ENCODE measurements at places on chromosomes 7 and 10. TPM values are rescaled to one million over a fixed set of nuclear protein-coding genes. Genes with fewer than 3 reads are reported as not detected.

GRCh38 chr10:20147684-20148083 is 331.5 kb downstream of the PLXDC2 start:
- DNase-seq, result no peak
- no peak overlapping the region for H3K4me3 ChIP-seq
- no peaks in the 10 kb centered on the region for H3K27me3 ChIP-seq

DNA sequence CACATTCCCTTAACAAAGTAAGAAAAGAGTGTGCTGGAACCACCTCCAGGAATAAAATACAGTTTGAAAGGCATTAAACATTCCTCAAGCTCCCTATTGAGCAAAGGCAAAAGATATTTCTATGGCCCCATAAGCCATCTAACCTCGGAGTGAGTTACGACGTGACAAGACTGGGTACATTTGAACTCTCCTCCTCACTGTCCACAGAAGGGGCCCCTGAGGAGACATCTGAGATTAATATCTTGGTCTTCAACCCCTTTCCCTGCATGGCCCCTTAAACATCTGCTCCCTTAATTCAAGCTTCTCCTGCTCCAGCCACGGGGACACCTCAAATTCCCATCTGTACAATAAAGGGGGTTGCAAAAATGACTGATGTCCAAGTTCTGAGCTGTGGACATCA is 526 bp downstream of the GIMAP1 start:
- no peak for DNase-seq
- H3K36me3 ChIP-seq, result no peaks in the 10 kb centered on the region

DNA sequence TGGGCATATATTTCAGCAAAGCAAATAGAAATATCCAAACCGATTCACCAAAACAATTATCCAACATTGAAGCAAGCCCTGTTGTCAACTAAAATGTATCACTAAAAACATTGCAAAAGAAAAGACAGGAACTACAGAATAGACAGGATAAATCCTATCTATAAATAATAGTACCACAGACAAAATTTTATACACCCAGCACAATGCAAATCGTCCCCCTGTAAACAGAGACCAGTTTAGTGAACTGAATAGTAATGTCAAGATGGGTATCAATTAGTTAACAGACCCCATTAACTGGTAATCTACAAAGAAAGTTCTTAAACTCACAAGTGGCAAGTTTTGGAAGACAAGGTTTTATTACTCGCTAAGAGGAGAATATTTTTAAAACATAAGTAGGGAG is 4.0 kb downstream of the ZC3HAV1 start:
- no peak for DNase-seq
- no peak overlapping the region for H3K27ac ChIP-seq
- no peak overlapping the region for H3K4me3 ChIP-seq
- no peaks in the 10 kb centered on the region for H3K27me3 ChIP-seq
- peaks cover 2% of the 10 kb centered on the region for H3K4me1 ChIP-seq

DNA sequence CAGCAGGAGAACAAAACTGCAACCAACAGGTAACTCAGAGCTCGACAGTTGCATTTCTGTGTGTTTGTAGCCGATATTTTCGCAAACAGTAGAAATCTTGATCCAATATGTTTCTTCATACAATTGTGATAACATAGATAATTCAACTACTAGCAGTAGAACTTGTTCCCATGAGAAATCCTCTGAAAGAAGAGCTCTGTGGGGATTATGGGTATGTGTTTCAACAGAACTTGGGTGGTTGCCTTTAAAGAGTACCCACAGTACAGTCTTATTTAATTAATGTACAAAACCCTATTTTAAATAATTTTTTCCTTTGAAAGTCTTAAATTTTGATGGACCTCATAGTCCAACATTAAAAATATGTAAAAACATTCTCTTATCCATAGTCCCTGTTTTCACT is 266.1 kb downstream of the PARD3 start:
- H3K4me3 ChIP-seq, result no peak overlapping the region
- H3K36me3 ChIP-seq, result no peaks in the 10 kb centered on the region
- H3K27ac ChIP-seq, result no peak overlapping the region

DNA sequence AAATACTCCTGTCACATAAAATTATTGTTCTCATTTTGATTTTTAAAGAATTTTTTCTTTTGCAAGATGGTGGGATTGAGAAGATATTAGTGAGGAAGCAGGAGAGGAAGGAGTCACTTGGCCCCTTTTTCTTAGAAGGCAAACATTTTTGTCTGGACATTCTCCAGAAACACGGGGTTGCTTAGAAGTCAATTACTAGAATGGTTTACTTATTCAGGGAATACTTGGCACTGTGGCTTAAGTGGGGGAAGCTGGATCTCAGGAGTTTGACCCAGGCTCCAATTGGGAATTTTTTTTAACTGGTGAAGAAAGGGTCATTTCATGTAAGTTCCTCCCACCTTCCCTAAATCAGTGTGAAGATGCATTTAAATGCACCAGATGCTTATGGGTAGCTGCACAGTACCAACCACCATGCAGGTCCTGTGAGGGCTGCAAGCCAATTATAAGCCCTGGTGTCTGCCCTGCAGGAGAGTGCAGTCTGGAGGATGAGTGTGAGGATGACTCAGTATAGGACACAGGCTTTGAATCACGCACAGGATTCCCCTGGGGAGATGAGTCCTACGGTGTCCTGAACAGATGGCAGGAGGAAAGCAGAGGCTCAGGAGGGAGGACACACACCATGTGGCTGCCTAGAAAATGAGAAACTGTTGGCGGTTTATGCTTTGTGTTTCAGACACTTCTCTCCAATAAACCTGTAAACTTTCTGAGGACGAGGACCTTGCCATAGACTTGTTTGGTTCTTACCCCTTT is 299.1 kb downstream of the PLXNA4 start:
- no peaks in the 10 kb centered on the region for H3K36me3 ChIP-seq
- H3K4me1 ChIP-seq, result no peaks in the 10 kb centered on the region
- no peak overlapping the region for H3K4me3 ChIP-seq
- no peaks in the 10 kb centered on the region for H3K27me3 ChIP-seq
- DNase-seq, result peak; percentile 1
- H3K27ac ChIP-seq, result no peak overlapping the region

- DNase-seq, result peak; percentile 85
- H3K4me1 ChIP-seq, result peaks cover 8% of the 10 kb centered on the region
- no peaks in the 10 kb centered on the region for H3K27me3 ChIP-seq
These were observed 15.9 kb upstream of the CD36 start for GRCh38 chr7:80622541-80622940.

DNA sequence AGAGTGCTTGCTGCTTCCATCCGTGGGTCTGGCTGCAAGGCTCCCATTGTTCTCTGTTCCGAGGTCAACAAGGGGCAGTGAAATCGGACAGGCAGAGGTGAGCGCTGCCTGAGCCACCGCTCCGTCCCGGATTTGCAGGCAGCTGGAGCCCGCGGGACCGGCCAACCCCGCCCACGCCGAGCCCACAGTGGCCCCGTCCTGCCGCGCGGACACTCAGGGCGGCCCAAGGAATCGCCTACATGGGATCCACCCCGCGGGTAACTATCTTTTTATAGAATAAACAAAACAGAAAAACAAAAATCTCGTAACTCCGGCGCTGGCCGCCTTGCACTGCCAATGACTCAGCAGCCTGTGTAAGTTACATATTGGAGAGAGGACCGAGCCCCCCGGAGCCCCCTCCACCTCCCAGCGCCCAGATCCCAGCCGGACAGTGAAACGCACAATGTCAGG is 1.9 kb downstream of the BNIP3 start:
- DNase-seq, result peak; percentile 40
- H3K27me3 ChIP-seq, result no peaks in the 10 kb centered on the region
- peaks cover 30% of the 10 kb centered on the region for H3K36me3 ChIP-seq
- H3K4me1 ChIP-seq, result peaks cover 22% of the 10 kb centered on the region
- H3K27ac ChIP-seq, result peak overlapping the region; percentile 76

DNA sequence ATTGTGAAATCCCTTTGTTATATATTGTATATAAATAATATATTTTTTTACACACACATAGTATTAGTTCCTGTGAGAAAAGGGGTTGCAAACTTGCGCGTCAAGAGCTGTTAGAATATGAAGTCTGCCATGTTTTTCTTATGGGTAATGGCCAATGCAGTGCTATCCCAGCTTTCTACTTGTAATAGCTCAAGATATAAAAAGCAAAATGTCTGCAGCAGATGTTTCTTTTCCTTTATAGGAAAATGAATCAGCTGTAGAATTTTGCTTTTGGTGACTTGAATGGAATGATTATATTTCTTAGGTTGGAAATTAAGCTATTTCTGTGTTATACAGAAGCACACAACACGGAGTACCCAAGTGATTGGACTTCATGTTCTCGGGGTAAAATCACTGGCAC is 53.3 kb upstream of the TMEM236 start:
- H3K27ac ChIP-seq, result no peak overlapping the region
- H3K36me3 ChIP-seq, result peaks cover 14% of the 10 kb centered on the region
- DNase-seq, result no peak
- no peaks in the 10 kb centered on the region for H3K27me3 ChIP-seq
- no peaks in the 10 kb centered on the region for H3K4me1 ChIP-seq

- H3K27me3 ChIP-seq, result no peaks in the 10 kb centered on the region
- DNase-seq, result no peak
- H3K27ac ChIP-seq, result no peak overlapping the region
- H3K36me3 ChIP-seq, result no peaks in the 10 kb centered on the region
- no peak overlapping the region for H3K4me3 ChIP-seq
- H3K4me1 ChIP-seq, result no peaks in the 10 kb centered on the region
These were observed 74.3 kb upstream of the POM121L12 start for GRCh38 chr7:52961084-52961483.

The SVIL gene
- 11.5 TPM for total RNA-seq

The KIAA1549 gene
- total RNA-seq, result 1.3 TPM
